Omental fat pad (tissue), 4 donors: ENCODE measurements at places on chromosomes 4 and X. TPM values are rescaled to one million over a fixed set of nuclear protein-coding genes. Genes with fewer than 3 reads are reported as not detected.

GRCh38 chr4:43282534-43282933 lies 390.0 kb downstream of the GRXCR1 start:
- no peak for DNase-seq

DNA sequence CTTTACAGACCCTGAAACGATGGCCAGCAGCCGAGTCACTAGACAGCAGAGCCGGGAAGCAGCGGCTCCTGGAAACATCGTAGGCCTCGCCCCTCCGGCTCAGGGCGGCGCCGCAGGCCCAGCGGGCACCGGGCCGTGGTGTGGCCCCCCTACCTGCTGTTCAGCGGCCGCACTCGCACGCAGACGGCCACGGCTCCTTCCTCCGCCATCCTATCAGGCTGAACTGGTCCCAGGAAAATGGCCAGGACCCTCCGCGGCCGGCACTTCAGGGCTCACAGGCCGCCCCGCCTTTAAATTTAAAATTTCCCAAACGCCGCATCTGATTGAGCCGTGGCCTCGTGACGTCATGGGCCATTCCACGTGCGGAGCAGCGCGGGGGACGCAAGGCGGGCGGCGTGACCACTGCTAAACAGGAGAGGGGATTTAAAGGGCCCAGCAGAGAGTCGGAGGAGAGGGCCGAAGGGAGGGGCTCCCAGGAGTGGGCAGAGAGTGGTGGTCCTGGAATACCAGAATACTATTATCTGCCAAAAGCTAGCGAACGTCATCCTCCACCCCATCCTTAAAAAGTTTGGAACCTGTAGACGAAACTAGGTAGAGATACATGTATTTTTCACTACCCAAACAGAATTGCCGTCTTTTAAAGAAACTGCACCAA lies at the start of gene CENPE:
CENPE (minus strand) TSS at position 233 of the 655 bp plus-strand sequence; CDS start at position 209, 24 bp downstream.
- peak; percentile 76 for DNase-seq

DNA sequence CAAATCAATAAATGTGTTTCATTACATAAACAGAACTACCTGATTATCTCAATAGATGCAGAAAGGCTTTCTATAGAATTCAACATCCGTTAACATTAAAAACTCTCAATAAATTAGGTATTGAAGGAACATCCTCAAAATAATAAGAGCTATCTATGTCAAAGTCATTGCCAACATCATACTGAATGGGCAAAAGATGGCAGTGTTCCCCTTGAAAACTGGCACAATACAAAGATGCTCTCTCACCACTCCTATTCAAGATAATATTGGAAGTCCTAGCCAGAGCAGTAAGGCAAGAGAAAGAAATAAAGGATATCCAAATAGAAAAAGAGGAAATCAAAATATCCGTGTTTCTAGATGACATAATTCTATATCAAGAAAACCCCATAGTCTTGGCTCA lies 466.4 kb downstream of the MAGEE1 start:
- DNase-seq, result no peak

GRCh38 chr4:26083987-26084386 lies 170.0 kb downstream of the SMIM20 start:
- DNase-seq, result no peak

DNA sequence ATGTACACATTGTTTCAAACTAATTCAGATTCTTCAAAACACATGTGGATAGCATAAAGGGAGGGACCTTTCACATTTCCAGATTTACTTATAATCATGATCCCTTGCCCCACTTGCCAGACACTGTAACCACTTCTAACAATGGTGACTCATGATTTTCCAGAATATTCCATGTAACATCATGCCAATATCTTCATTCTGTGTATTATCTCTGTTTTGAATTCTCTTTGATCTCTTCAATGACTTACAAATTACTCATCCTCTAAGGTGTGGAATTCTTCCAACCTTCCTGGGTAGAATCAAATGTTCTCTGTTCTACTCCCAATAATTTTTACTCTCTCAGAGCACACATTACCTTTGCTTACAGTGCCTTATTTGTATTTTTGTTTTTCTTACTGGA lies 517.1 kb downstream of the PCDH7 start:
- no peak for DNase-seq

GRCh38 chrX:24662352-24662751 lies 15.2 kb upstream of the PCYT1B start:
- no peak for DNase-seq

- DNase-seq, result no peak
These were observed 12.9 kb upstream of the CENPVL1 start for GRCh38 chrX:51697397-51697796.

GRCh38 chr4:109801895-109802319 lies at the start of gene CFI:
CFI (minus strand) TSS chr4:109801999; CDS start chr4:109801971, 28 bp downstream.
- no peak for DNase-seq

DNA sequence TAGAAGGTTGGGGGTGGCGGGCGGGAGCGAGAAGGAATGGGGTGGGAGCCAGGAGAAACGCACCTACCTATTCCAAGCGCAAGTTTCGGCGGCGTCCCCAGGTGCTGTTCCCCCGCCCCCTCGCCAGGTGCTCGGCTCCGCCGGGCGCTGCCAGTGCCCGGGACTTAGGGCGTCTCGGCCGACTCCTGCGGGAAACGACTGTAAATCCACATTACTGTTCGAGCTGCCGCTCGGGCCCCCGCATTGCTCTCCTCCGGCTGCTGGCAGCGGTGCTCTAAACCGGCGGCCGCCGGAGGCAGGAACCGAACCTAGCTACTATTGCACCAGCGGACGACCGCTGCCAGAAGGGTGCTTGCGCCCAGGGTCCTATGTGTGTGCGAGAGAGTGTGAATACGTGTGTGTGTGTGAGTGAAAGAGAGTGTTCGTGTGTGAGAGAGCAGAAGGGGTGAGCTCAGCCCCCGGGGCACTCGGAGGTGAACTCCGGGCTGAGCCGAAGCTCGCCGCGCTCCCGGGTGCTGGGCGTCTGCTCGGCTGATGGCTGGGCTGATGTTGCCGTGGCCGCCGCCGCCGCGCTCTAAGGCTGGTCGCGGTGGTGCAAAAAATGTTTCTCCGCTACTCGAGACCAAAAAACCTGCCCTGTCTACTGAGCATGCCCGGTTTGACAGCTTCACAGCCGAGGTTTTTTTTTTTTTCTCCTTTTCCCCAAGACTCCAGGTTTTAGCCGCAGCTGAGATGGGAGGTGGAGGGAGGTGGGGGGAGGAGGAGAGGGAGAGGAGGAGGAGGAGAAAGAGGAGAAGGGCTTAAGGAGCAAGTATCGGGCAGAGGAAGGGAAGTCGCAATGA lies 115.7 kb upstream of the TEX13C start:
- no peak for DNase-seq

The IQCM gene
- total RNA-seq, result not detected

The LRCH2 gene
- 10.6 TPM for total RNA-seq

The MBNL3 gene
- 59.9 TPM for total RNA-seq

The TEX13C gene
- total RNA-seq, result not detected

The C4orf50 gene
- total RNA-seq, result 0.09 TPM

The DKK2 gene
- total RNA-seq, result 0.50 TPM

The BBS12 gene
- total RNA-seq, result 5.7 TPM
